ENCODE measurements at places on chromosomes 13 and 19.

- no peak for DNase-seq
These were observed 666.6 kb downstream of the SLITRK1 start for GRCh38 chr13:83215627-83216026.

- no peak for DNase-seq
These were observed 734.3 kb upstream of the MIR17HG start for GRCh38 chr13:90613076-90613795.

GRCh38 chr13:73865027-73865426, 269.2 kb downstream of the KLF12 start:
- DNase-seq = no peak

DNA sequence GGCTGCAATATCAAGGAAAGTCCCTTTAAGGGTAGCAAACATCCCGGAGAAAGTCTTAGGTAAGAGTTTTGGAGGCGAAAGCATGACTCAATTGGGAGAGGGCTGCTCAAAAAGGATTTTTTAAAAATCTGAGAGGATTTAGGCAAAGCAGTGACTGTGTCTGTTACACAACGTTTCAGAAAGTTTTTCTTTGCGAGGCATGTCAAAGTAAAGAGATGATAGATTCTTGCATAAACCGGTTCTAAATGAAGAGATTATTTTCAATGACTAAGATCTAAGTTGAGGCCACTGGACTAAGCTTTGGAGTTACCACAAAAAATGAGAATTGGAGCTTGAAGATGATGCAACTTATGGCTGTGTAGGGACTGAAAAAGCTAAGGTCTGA, 43.7 kb upstream of the ENOX1 start:
- no peak for DNase-seq

DNA sequence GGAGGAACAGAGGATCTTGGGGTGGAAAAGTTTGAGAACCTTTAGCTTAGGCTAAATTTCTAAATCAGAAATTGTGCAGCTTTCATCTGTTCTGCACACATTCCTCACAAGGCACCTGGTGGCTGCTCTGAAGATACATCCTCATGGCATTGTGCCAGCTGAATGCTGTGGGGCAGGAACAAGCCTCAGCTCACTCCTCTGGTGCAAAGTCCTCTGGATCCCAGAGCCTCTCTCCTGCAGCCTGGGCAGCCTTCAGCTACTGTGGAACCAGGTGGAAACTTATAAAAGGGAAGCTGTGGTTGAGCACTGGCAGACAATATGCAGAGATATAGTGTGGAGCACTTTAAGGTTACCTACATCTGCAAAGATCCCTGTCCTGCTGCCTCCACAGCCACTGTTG, 72.3 kb downstream of the KCTD12 start:
- no peak for DNase-seq

DNA sequence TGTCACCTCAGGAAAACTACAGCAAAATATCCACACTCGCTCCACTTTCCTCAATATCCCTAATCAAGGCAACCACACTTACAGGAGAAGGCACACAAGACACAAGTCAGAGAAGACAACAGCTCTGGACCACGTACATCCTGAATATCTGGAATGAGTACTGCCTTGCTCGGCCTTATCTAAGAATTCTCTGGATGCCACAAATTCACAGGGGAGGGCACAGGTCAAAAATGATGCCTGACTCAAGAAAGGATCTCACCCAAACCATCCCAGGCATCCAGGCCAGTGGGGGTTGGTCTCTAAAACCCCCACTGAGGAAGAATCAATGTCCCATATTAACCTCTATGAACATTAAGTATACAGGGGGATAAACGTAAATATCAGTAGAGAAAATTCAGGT, 29.9 kb downstream of the ATP7B start:
- DNase-seq = no peak

- no peak for DNase-seq
These were observed 34.1 kb downstream of the DLEU7 start for GRCh38 chr13:50809133-50810090.
